ENCODE measurements at places on chromosomes 5 and 9.

DNA sequence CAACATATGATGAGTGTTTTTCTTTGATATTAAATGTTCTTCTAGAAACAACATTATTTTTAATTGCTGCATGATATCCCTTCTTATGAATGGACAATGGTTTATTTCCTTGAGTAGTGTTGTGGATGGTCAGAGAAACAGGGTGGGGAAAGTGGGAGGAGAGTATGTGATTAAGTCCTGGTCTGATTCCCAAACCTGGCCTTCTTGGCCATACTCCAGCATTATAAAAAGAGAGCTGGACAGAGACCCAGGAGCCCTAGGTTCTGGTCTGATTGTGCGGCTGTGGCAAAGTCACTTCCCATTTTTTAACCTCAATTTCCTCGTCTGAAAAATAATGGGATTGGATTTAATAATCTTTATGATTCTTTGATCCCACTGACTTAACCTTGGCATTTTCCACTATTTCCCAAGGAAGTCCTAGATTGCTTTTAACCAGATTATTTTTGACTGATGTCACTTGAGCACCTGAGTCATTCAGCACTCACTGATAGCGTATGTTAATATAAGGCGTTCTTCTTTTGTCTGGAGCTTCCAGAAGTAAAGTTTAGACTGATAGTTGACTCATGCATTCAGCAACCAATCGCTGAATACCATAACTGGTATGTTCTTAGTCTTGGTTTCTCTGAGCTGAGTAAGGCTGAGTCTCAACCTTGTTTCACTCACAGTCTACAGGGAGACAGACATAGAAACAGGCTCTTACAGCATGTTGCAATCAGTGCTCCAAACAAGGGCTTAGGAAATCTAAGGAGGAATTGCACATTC lies 26.2 kb downstream of the OSMR start:
- no peak for DNase-seq

- no peak for DNase-seq
Observed at GRCh38 chr5:109744261-109744660, 54.5 kb downstream of the MAN2A1 start.

- no peak for DNase-seq
Observed at GRCh38 chr5:122200865-122201264, 71.5 kb downstream of the ZNF474 start.

GRCh38 chr9:13113216-13113615 lies 166.3 kb downstream of the MPDZ start:
- no peak for DNase-seq

DNA sequence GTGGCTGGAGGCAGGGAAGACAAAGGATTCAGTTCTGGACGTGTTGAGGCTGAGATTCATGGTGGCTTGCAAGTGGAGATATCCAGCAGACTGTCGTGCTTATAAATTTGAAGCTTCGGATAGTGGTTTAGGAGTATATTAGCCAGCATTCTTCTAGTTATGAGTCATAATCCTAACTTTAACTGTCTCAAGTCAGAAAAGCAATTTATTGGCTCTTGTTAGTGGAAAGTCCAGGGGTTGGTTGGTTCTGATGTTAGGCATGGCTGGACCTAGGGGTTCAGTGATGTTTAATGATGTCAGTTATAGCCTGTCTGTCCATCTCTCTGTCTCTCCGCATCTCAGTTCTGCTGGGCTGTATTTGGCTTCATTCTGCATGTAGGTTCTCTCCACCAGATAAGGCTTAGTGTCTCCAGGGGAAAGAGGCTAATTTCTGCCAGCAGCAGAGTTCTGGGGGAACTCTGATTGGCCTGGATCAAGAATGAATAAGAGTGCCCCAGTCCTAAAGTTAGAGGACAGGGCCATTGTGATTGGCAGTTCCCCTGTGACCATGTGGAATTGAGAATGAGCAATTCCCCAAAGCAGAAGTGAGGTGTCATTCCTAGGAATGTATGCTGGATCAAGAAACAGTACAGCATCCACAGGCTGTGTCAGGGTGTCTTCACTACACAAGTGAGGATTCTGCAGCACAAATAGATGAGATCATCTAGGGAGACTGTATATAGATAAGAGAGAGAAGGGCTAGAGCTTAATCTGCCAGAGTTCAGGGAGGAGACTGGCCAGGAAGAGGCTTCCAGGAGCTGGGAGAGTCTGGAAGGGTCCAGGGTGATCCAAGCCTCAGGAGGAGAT lies 72.9 kb upstream of the SHB start:
- no peak for DNase-seq

DNA sequence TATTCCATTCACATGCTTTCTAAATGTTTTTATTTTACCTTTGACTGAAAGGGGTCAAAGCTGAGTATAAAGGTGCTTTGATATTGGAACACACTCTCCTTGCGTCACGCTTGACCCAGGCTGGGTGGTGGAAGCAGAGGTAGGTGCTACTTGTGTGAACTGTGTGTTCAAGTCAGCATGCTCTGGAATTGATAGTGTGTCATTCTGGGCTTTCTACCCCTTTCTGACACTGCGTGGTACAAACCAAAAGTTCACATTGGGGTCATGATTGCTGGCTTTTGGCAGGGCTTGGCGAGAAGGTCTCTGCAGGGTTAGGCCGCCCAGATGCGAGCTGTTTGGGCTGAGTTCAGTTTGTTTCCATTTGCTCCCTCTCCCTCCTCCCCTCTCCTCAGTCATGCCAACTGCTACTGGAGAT lies 131.8 kb downstream of the ADAMTSL1 start:
- DNase-seq: no peak

GRCh38 chr9:127550751-127551150 lies 61.3 kb upstream of the STXBP1 start:
- no peak for DNase-seq

- no peak for DNase-seq
Observed at GRCh38 chr9:36053971-36054370, 17.3 kb downstream of the RECK start.

DNA sequence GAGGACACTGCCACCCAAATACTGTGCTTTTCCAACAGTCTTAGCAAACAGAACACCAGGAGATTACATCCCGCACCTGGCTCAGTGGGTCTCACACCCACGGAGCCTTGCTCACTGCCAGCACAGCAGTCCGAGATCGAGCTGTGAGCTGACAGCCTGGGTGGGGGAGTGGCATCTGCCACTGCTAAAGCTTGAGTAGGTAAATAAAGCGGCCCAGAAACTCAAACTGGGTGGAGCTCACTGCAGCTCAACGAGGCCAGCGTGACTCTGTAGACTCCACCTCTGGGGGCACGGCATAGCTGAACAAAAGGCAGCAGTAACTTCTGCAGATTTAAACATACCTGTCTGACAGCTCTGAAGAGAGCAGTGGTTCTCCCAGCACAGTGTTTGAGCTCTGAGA lies 28.8 kb downstream of the EPB41L4A start:
- DNase-seq: no peak

DNA sequence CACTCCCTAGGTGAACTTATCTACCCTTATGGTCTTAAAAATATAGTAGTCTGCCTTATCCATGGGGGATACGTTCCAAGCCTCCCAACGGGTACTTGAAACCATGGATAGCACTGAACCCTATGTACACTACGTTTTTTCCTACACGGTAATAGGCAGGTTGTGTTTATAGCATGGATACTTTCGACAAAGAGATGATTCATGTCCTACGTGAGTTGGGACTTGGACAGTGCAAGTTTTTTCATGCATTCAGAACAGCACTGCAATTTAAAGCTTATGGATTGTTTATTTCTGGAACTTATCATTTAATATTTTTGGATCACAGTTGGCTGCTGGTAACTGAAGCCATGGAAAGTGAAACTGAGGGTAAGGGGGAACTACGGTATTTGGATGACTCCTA lies 88.1 kb downstream of the CNTLN start:
- DNase-seq: no peak

DNA sequence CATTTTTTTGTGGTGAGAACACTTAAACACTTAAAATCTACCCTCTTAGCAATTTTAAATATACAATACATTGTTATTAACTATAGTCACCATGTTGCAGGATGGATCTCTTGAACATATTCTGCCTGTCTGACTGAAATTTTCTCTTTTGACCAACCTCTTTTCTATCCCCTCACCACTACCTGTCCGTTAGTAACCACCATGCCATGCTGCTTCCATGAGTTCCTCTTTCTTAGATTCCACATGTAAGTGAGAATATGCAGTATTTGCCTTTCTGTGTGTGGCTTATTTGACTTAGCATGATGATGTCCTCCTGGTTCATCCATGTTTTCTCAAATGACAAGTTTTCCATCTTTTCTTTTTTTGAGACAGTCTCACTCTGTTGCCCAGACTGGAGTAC lies 48.5 kb upstream of the NAA35 start:
- DNase-seq: no peak

- DNase-seq: no peak
Observed at GRCh38 chr9:88852794-88853193, 138.5 kb upstream of the S1PR3 start.

DNA sequence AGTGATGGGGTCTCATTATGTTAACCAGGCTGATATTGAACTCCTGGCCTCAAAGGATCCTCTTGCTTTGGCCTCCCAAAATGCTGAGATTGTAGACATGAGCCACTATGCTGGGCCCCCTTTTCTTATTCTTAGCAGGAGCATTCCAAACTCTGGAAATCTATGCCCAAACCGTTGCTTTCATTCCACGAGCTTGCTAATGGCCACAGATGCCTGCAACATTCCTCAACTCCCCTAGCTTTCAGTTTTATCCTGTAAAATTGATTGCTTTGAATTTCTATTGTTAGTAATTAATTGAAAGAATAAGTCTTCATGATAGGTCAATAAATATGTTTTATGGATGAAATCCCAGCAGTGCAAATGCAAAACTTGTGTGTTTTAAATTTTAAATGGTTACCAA lies 564.8 kb upstream of the WWC1 start:
- DNase-seq: no peak

- DNase-seq: no peak
Observed at GRCh38 chr5:178230879-178231538, 1.6 kb downstream of the PHYKPL start.

DNA sequence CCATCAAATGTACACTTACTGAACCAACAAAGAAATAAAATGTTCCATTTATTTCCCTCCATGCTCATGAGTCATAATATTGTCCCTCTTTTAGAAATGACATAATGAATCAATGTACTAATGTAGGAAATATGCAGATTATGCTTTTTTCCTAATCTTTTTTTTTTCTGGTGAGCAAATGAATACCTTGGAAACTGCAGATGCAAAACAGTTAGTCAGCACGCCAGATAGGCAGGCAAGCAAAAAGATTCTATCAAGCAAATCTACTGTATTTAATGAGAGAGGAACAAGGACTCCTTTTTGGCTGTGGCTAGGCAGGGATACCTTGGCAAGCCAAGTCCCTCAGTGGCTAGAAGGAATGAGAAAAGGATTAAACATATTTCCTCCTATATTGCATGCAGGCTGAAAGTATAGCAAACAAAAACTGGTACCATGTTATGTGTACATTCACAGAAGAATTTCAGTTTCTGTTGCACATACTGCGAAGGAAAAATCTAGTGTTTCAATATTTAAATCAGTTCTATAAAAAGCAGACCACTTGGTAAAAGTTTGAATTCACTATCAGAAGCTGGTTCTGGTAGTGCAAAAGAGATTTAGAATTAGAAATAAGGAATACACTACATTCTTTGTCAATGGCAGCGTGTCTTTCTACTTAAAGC lies 605.4 kb downstream of the TLE1 start:
- no peak for DNase-seq

All from T-cell (primary cell).